ENCODE measurements at places on chromosomes 2 and 18.

GRCh38 chr2:37489041-37489456 is 144.6 kb downstream of the QPCT start:
- DNase-seq: no peak

GRCh38 chr2:192159736-192160135 is 35.0 kb downstream of the TMEFF2 start:
- DNase-seq: no peak

- DNase-seq: no peak
These were observed 82.5 kb upstream of the NEUROD1 start for GRCh38 chr2:181762848-181763247.

DNA sequence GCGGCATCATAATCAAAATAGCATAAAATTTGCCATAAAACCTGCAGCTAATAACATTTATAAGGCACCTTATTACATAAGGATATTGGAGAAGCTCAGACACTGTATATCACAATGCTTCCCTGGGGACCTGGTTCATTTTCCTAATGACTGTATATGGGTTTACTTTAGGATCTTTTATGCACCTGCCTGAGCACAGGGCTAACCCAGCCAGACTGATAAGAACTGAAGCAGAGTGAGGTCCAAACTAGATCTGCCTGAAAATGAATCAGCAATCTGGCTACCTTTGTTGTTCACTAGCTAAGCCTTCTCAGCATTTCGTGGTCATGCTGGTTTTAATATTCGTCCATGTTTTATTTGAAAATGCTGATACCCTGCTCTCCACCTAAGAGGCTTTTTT is 1922.3 kb upstream of the CELF4 start:
- no peak for DNase-seq

GRCh38 chr2:101546376-101547058 is 71.6 kb upstream of the RFX8 start:
- DNase-seq: no peak

- DNase-seq: no peak
These were observed 79.8 kb downstream of the C1D start for GRCh38 chr2:67982956-67983355.

GRCh38 chr2:235496239-235496621 is 2.4 kb downstream of the AGAP1 start:
- DNase-seq: no peak

DNA sequence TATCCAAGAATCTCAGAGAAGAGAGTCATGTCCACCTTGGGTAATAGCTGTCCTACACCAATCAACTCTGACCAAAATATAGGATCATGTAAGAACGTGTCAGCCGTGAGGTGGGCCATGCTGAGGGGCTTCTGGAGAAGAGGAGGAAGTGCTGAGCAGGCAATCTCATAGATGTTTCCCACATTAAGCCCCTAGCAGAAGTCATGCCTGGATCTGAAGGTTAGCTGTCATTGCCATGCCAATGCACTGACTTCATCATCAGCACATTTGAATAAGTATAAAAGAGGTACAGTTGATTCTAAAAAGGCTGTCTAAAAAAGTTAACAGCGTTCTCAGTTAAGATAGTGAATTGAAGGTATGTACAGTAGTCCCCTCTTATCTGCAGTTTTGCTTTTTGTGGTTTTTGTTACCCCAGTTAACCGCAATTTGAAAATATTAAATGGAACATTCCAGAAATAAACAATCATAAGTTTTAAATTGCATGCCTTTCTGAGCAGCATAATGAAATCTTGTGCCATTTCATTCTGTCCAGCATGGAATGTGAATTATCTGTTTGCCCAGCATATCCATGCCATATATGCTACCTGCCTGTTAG is 67.2 kb upstream of the TMEM17 start:
- DNase-seq: no peak

- no peak for DNase-seq
These were observed 133.6 kb upstream of the APCDD1 start for GRCh38 chr18:10320791-10321190.

DNA sequence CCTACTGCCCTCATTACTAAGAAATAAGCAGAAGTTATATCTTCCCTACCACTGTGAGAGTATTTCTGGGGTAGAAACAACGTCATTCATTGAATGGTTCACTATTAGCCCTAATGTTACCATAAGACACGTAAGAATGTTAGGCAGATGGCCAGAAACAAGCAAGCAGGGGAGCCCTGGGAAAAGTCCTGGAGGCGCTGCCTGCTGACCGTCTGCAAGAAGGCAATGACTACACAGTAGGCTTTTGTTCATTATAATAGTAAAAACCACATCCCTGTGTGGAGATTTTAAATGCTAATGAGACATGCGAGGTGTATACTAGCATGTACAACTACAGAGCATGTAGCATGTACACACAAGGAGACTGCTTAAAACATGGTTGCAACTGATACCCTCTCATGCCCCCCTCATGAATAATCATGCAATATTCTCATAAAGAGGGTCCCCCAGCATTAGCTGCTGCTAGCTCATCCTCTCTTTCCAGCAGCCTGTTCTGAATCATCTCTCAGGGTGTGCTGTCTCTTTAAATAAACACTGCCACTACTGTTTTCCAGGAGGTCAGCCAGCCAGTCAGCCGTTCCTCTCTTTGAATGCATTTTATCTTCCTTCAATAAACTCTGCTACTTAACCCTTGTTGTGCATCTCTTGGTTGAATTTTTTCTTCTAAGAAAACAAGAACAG is 23.6 kb downstream of the SUCLG1 start:
- no peak for DNase-seq

DNA sequence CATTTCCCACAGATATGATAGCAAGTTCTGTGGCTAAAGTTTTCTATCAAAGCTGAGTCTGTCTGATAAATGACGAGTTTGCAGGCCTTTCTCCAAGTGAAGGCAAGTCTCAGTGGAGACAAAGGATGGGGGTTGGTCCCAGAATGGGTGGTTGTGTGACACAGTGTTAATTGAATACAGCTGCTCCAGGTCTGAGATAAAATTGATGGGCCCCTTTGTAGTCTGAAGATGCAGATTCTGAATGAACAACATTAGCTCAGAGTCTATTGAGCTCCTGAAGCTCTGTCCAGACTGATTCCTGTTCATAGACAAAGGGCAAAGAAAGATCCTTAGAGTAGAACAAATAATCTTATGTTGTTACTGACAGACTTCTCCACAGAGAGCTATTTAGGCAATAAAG is 296.9 kb upstream of the CYRIA start:
- DNase-seq: no peak

DNA sequence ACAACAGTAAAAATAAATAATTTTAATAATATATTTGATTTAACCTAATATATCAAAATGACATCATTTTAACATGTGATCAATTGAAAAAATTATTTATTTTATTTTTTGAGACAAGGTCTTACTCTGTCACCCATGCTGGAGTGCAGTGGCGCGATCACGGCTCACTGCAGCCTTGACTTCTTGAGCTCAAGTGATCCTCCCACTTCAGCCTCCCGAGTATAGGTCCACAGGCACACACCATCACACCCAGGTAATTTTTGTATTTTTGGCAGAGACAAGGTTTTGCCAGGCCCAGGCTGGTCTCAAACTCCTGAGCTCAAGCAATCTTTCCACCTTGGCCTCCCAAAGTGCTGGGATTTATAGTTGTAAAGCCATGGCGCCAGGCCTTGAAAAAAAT is 126.7 kb upstream of the COPS8 start:
- no peak for DNase-seq

DNA sequence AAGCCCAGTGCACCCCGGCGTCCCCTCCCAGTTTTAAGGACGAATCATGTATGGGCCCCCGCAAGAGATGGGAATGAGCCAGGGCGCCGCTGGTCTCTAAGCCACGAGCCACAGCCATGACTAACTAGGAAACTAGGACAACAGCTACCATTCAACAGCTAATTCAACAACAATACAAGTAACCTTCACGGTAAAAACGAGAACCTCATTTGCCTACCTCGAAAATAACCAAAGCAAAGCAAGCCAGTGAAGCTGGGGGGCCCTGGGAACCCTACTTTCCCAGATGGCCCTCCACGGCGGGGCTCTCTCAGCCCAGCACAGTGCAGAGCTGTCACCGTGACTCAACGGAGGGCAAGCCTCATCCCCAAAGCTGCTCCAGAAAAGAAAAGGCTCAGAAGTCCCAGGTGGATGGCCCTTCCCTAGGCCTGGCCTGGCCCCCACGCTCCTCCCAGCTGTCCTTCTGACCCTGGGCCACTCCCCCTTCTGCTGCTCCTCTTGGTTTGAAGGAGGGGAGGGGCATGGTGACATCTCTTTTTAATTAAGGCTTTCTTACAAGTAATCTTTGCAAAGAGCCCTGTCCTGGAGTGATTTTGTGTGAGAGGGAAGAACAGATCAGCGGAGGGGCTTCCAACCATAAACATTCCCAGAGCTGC is 126.3 kb downstream of the HDAC4 start:
- no peak for DNase-seq

DNA sequence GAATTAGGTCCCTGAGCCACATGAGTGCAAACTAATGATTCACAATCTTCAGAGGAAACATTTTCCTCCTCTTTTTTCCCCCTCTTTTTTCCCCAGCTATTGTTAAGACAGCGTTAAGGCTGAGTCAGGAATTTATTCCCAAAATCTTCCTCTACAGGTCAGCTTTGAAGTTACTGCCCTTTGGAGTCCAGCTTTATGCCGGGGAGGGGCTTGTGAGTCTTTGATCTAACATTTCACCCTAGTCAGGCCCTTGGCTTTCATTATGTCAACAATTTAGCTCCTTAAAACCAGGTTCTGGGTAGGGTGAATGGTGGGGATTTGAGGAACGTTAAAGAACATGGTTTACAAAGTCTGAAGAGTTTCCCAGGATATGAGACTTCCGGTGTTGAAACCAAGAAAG is 91.0 kb upstream of the LYPD1 start:
- DNase-seq: no peak

DNA sequence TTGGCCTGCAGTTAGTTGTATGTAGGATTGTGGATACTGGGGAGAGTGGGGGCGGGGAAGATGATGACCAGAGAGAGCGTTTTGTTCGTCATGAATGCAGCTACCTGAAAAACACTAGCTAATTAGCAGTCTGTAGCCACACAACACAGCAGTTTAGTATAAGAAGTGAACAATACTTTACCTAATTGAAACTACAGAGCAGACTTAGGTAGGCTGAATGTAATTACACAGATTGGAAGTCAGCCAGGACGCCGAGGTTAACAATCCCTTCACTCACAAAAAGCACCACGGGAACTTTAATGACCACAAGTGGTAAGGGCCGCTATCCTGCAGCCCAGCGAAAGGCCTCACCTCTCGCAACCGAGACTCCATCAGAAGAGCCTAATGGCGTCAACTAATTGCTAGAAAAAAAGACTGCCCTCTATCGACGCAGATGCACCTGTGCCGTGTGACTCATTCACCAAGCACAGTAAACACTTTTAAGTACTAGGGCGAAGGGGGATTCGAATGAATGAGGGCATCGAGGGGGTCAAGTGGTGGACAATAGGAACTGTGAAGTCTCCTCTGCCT is 591.0 kb downstream of the ARHGAP15 start:
- DNase-seq: no peak

DNA sequence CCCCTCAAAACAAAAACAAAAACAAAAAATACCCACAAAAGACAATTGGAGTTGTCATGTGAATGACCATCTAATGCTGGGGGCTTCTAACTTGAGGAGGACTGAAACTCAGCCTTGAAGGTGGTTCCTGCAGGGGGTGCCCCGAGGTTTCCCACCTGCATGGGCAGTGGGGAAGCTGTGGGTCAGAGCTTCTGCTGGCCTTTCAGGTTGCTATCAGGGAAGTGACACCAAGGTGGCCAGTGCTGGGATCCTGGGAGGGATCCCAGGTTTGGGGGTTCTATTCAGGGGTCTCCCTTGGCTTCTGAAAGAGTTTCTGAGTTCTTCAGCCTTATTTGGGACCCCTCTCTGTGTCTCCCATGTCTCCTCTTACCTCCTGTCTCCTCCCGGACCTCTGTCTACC is 62.8 kb downstream of the LDLRAD4 start:
- no peak for DNase-seq

- no peak for DNase-seq
These were observed 30.1 kb downstream of the UXS1 start for GRCh38 chr2:106163948-106164545.

DNA sequence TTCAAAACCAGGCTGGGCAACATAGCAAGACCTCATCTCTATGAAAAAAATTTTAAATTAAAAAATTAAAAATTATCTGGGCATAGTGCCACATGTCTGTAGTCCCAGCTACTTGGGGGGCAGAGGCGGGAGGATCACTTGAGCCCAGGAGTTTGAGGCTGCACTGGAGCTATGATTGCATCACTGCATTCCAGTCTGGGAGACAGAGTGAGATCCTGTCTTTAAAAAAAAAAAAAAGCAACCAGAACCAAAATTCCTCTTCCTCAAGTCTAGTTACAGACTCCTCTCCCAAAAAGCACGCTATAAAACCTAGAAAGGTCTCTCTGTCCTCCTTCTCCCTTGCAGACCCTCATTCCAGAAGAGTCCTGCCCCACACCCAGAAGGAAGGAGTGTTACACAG is 23.9 kb downstream of the TNFAIP6 start:
- no peak for DNase-seq

GRCh38 chr2:241516520-241516965 is 8.2 kb upstream of the STK25 start:
- no peak for DNase-seq

DNA sequence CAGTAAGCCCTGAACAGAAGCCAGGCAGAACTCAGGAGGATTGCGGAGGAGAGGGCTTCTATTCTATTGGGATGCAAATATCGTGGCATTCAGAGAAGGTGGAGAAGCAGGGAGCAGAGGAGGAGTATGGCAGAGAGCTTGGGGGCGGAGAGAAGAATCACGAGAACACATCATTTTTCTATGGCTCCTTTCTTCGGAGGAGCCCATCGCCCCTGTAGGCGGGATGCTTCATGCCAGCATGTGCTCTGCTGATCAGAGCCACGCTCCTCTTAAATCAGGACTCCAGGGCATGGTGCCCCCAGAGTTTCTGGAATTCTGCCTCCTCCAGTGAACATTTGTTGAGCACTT is 71.1 kb downstream of the CIB4 start:
- DNase-seq: no peak

DNA sequence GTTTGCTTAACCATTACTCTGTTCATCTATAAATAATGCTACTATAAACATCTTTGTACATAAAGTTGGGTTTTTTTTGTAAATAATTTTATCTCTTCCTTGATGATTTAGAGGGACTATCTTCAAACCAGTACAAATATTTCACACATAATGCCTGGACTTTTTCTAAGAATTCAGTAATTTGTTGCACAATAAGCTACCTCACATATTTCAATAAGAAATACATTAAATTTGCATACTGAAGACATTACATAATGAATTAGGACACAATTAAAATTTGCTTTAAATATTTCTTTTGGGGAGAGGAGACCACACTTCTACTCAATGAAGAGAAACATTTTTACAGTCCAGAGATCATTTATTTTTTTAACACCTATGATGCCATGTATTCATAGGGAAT is 7.2 kb upstream of the ROCK1 start:
- no peak for DNase-seq

- DNase-seq: no peak
These were observed 366.8 kb downstream of the TGIF1 start for GRCh38 chr18:3816610-3817363.

DNA sequence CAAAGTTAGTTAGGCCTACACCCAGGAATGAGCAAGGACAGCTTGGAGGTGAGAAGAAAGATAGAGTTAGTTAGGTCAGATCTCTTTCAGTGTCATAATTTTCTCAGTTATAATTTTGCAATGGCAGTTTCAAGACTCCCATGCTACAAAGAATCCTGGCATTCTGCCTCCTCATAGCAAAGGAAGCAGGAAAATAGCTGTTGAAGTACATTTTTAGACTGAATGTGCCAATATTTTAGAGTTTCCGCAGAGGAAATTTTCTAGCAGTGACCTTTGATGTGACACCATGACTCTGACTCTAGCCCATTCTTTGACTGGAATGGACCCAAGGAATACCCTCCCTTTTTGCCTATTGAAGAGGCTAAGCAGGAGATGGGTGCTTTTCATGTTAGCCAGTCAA is 371.7 kb downstream of the PIK3C3 start:
- DNase-seq: no peak
